ENCODE measurements at places on chromosomes 16 and 17.
A peak's percentile ranks its signal among the peaks of the same experiment; 100 is the strongest.

DNA sequence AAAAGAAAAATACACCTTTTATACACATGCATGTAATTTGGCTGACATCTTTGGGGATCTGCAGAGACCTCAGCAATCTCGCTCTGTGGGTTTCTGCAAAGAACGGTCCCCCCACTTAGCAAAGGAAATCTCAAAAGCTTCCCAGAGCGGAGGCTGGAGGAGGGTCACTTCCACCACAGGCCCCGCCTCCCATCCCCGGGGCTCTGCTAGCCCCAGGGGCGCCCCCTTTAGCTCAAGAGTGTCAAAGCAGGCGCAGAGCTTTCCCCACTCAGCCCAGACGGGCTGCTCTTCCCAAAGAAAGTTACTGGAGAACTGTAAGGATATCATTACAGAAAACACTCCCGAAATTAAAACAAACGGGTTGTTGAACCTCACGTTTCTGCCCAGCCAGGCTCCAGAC, 11.4 kb downstream of the SLC13A5 start:
- DNase-seq: peak; percentile 49

- DNase-seq: no peak
Measured at GRCh38 chr17:79574108-79574507, 36.7 kb downstream of the RBFOX3 start.

GRCh38 chr17:43860927-43861622, 14.1 kb downstream of the CD300LG start:
- no peak for DNase-seq

DNA sequence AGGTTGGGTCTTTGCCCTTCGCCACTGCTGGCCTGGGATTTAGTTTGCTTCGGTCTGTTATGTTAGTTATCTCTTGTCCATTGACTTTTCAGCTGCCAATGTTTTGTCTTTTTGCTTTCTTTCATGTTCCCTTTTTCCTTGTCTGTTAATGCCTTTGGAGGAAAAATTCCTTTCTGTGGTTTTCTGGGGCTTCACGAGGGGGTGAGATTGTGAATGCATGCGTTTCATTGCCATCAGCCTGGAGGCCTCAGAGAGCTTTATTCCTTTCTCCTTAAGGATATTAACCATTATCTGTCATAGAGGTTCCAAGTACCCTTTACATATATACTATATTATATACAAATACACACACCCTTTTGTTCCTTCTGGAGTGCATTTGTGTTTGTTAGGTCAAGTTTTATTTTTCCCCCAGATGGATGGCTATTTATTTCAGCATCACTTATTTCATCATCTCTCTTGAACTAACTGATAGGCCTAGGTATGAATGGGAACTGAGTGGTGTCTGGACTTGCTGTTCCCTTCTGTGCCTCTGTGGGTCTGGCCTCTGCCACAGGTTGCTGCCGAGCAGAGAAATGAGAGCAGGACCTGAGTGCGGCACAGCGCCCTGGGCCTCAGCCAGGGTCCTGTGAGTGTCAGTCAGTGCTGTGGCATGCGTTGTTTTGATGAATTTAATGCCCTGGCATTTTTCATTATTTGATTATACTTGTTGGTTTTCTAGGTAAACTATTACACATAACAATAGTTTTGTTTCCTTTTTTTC, 193.4 kb downstream of the LGALS9B start:
- no peak for DNase-seq

- no peak for DNase-seq
Measured at GRCh38 chr17:82909322-82909904, 69.6 kb upstream of the ZNF750 start.

GRCh38 chr17:82884970-82885353, 45.1 kb upstream of the ZNF750 start:
- DNase-seq: peak; percentile 18

DNA sequence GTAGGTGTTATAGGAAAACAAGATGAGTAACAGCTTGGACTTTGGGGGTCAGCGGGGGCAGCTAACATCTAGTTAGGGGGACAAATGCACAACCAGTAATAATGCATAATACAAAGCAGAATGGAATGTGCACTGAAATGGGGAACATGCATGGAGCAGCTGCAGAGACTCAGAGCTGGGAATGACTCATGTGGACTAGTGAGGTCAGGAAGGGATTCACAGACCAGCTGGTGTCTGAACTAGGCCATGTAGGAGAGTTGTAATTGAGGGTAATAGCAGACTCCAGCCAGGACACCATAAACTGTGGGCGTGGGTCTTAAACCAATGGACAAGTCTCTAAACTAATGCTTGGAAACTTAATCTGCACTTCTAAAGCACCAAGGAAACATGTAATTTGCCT, 176.8 kb upstream of the ASIC2 start:
- DNase-seq: no peak

DNA sequence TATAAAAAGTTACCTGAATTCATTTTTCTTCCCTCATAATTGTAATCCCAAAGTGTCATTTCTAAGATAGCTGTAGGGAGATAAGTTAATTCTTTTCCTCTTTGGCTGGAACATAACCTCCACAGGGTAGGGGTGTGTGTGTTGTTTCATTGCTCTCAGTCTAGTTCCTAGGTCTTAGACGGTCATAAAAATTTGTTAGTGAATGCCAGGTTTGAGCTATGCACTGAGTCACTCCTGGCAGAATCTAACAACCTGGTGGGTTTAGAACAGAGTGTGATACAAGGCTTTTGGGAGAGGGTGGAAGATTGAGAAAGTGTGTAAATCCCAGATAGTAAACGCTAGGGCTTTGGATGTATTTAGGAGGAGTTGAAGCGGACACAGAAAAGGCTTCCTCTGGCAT, 894 bp upstream of the PHKG2 start:
- DNase-seq: no peak

DNA sequence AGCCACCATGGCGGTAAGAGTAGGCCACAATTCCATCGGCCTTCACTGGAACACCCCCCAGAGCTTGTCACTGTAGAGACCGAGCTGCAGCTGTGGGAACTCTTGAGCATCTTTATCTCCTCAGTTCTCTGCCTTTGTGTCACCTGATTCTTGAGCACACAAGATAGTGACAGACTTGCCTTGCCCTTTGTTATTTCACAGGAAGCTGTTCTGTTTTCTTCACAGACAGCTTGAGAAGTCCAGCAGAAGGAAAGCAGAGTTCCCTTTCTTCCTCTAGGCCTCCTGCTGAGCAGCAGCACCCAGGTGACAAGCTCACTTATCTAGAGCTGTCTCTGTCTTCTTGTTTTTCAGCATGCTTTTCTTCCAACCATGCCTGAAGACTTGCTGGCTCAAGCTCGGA, 38.4 kb upstream of the ENDOV start:
- DNase-seq: no peak

DNA sequence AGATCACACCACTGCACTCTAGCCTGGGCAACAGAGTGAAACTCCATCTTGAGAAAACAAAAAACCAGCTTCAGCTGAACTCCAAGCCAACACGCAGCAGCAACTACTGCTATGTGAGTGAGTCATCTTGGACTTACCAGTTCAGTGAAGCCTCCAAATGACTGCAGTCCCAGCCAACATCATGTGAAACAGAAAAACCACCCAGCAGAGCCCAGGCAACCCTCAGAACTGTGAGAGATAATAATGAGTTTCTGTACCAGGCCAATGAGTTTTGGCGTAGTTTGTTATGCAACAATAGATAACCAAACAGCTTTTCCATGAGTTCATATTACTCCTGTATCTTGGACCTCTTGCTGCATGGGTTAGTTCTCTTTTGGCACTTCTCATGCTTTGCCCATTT, 23.3 kb downstream of the PHF12 start:
- no peak for DNase-seq

DNA sequence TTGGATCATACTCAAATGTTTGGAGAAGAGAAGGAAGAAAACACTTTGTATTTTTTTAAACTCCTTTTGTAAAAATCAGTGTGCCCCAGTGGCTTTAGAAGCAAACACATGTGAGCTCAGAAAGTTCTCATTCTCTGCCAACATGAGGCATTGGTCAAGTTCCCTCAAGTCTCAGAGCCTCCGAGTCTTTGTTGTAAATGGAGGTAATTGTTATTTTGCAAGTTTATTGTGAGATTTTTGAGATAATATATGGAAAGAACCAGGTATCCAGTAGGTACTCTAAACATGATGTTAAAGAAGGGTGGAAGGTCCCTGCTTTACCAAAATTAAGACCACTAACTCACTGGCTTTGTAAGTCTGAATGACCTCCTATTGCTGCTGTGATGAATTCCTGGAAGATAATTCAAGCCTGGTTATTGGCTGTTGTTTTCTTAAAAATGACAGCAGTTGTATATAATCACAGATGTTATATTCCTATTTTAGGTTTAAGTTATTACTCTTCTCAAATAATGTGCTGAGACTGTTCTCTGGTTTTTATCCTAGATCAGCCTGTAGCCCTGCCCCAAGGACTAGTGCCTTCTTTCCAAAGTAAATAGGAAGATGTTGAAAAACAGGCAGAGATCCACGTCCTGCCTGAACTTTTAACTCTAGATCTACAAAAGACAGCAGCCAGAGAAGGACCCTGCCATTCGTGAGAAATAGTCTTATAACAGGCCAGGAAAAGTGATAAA, 2.4 kb downstream of the HLF start:
- no peak for DNase-seq

- DNase-seq: no peak
Measured at GRCh38 chr16:18800293-18800692, 1.1 kb downstream of the ARL6IP1 start.

- DNase-seq: peak; percentile 90
Measured at GRCh38 chr17:80414803-80415625, at the start of gene ENDOV. ENDOV (plus strand) TSS chr17:80415167; CDS start chr17:80415195, 28 bp downstream.

All from stimulated activated CD4-positive, alpha-beta T cell treated with anti-CD3 and anti-CD28 coated beads, TNF-alpha, amount 100 ng/mL, for 24 hours (primary cell).